ENCODE measurements at places on chromosomes 12 and 14. TPM values are rescaled to one million over a fixed set of nuclear protein-coding genes. Genes with fewer than 3 reads are reported as not detected.
A peak's percentile ranks its signal among the peaks of the same experiment; 100 is the strongest.

DNA sequence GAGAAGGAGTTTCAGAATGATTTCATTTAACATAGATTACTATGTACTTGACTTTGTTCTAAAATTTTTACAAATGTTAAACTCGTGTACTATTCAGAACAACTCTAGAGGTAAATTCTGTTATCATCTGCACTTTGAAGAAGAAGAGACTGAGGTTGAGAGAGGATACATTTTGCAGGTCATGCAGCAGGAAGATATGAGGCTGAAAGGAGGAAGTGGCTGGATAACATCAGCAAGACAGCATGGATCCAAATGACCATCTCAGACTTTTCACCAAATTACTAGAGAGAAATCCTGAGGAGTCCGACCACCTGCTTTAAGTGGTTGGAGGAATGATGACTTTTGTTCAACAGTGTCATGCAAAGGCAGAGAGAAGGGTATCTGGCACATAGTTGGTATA is 84.9 kb downstream of the ASCL4 start:
- DNase-seq = no peak
- H3K36me3 ChIP-seq = peaks cover 3% of the 10 kb centered on the region
- H3K4me3 ChIP-seq = no peak overlapping the region

DNA sequence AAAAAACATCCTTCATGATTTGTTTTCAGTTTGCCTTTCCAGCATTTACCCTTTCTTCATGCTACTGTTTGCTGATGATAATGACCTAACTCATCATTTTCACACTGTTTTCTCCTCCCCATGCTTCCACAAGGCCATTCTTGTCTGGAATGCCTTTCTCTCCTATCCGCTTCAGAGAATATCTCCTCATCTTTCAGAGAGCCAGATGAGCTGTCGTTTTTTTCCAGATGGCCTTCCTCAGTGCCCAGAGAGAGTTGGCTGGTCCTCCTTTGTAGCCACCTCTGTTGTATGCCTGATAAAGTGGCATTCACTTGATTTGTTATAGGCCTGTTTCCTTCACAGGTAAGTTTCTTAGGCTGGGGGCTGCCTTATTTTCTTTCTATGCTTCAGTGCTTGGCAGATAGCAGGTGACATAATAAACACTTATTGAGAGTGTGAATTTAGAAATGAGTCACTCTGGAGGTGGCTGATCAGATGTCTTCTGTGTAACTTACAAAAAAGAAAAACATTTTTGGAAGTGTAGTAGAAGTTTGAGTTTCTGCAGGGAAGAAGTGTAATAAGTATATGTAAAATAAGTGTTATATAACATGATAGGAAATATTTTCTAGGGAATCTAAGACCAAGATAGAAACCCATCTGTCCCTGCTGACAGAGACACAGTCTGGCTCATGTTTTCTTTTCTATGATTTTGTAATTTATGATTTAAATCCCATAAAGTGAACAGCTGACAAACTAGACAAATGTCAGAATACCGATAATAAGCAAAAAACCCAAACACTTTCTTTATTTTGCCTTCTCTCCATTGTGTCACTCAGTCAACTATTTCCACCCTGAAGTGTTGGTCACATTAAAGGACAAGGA is 174.5 kb downstream of the DACT1 start:
- H3K27me3 ChIP-seq = no peaks in the 10 kb centered on the region
- peak overlapping the region; percentile 22 for H3K27ac ChIP-seq
- H3K36me3 ChIP-seq = no peaks in the 10 kb centered on the region
- no peak overlapping the region for H3K4me3 ChIP-seq
- peaks cover 75% of the 10 kb centered on the region for H3K4me1 ChIP-seq

The RASSF9 gene
- total RNA-seq = 0.44 TPM

The LAG3 gene
- total RNA-seq = 1.0 TPM

DNA sequence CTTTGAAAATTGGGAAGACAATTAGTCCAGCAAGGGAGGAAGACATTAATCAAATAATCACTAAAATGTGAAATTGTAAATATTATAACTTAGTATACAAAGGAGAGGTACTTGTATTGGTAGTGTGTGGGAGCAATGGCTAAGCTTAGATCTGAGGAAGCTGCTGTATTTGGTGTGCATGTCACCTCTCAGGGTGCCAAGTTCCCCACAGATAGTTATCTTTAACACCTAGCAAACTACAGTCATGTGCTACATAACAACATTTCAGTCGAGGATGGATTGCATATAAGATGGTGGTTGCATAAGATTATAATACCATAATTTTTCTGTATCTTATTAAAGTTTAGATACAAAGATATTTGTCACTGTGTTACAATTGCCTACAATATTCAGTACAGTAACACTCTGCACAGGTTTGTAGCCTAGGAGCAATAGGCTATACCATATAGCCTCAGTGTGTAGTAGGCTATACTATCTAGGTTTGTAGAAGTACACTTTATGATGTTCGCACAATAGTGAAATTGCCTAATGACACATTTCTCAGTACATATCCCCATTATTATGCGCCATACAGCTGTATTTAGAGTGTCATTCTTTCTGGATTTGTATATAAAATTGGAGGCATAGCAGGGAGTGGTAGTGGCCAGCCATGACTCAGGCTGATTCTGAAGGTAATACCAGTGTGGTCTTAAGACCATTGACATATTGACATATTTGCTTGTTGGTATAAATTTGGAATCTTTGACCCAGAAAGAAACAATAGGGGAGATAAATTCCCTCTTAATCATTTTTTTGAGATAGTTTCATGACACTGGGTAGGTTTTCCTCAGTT is 55.8 kb downstream of the RAD51B start:
- H3K4me3 ChIP-seq = no peak overlapping the region
- no peaks in the 10 kb centered on the region for H3K4me1 ChIP-seq
- no peaks in the 10 kb centered on the region for H3K27me3 ChIP-seq
- DNase-seq = no peak
